ENCODE measurements at places on chromosomes 1 and 21.

DNA sequence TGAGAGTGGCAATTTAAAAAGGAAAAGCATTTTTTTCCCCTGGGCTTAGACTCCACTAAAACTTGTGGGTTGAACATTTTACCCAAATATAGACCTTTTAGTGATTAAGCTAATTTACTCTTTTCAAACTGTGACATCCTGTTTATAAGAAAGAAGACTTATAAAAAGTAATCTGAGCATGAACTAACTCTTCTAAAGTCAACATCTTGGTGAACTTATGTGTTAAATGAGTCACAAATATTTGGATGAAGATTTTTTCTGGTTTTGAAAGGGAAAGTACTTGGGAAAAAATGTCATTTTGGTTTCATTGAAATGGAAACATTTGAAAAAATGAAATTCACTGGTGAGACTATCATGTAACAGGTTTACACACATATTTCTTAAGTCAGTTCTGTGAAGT lies 109.8 kb downstream of the KCNK2 start:
- DNase-seq = no peak

DNA sequence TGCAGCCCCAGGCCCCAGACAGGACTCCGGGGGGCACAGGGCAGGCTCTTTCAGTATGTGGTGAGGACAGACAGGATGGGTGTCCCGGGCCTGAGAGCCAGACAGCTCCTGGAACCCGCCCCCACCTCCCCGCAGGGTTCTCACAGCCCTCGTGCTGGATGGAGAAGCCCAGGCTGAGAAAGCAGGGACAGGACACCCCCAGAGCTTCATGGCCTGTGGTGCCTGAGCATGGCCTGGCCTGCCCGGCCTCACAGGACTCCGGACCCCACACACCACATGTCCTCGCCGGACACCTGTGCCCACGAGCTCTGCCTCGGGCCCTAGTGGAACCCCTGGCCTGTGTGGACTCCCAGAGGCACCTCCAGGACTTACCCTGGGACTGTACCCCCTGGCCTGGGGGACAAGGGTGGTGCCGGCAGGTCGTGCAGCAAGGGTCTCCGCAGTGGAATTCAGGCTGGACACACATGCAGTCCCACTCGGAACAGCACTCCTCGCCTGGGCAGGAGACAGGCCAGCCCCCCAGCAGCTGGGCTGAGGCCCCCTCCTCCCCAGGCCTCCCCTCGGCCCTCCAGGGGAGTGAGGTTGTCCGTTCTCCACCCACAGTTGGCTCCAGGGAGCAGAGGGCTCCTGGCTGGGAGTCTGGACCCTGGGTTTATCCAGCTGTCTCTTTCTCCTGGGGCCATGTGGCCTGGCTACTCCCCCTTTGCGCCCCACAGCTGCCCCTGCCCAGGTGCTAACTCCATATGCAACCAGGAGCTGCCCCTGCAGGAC lies 1.2 kb downstream of the TNFRSF18 start:
- no peak for DNase-seq

DNA sequence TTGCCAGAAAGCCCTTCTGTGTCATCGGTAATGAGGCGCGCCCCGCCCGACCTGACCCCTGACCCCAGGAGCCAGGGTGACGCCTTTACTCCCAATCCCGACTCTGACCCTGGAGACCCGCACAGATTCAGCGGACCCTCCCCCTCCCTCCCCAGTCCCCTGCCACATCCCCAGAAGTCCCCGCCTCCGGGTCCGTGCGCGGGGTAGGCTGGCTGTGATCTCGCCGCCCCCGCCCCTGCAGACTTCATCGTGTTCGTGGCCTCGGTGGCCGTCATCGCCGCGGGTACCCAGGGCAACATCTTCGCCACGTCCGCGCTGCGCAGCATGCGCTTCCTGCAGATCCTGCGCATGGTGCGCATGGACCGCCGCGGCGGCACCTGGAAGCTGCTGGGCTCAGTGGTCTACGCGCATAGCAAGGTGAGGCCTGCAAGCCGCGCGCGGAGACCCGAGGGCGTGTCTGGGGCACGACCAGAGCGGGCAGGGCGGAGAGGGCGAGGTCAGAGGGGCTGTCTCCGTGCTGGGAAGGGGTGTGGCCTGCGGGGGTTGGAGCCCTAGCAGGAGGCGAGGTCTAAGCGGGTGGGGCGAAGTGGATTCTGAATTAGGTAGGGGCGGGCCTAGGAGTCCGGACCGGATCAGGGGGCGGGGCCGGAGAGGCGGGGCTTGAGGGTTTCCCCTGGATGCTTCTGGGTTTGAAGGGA lies 34.8 kb downstream of the KCNQ4 start:
- no peak for DNase-seq

GRCh38 chr21:33496345-33496744 lies 4.8 kb upstream of the DNAJC28 start:
- DNase-seq = no peak

DNA sequence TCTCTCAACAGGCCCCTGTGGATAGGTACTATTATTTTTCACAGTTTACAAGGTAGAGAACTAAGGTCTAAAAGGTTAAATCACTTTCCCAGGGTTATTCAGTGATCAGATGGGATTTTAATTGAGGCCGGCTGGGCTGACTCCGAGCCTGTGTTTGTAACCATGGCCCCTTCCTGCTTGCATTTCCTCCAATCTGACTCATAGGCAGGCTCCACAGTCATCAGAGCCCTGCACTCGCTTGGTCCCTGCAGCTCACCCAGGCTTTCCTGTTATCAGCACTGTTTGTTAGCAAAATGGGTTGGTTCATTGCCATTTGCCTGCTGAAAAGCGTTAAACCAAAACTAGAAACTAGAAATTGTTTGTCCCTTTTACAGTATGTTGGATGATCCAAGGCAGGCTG lies 41.4 kb upstream of the LMX1A start:
- no peak for DNase-seq

- no peak for DNase-seq
Observed at GRCh38 chr21:27475363-27475955, 508.6 kb upstream of the ADAMTS5 start.

DNA sequence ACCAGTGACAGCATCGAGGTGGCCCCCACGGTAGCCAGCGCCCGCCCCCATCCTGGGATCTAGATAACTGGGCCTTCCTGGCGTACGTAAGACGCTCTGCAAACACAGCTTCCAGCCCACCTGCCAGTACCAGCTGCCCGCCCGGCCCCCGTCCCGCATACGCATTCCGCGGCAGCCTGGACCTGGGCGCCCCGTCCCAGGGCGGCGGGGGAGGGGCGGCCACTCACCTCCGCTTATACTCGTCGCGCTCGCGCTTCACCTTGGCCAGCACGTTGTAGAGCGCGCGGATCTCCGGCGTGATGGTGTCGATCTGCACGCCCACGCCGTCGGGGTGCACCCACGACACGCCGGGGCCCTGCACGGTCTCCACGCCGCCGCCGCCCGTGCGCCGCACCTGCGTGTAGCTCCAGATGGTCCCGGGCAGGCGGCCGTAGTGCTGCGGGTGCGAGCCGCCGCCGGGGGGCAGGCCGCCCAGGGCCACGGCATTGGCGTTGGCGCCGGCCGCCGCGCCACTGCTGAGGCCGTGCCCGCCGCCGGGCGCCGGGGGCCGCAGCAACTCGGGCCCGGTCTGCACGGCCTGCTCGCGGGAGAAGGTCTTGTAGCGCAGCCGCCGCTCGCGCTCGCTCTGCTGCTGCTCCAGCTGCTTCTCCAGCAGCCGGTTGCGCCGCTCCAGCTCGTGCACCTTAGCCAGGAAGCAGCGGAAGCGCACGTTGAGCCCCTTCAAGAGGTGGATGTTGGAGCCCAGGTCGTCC lies 859 bp downstream of the IFFO2 start:
- no peak for DNase-seq

GRCh38 chr1:203794764-203795440 lies 521 bp upstream of the ZBED6 start:
- no peak for DNase-seq

DNA sequence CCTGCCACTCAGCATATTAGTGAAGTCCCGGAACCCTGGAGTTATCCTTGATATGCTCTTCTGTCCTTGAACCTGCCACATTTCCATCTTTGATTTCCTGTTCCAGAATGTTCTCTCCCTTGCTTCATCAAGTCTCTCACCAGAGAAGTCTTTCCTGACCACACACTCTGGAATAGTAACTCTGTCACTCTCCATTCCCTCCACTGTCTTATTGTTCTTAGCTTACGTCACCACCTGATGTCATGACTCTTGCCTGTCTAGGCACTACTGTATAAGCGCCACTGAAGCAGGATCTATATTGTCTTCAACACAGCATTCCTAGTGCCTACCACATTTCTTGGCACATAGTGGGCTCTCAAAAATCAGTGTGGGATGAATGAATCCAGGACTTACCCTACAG lies 65.4 kb upstream of the SMYD2 start:
- DNase-seq = no peak

DNA sequence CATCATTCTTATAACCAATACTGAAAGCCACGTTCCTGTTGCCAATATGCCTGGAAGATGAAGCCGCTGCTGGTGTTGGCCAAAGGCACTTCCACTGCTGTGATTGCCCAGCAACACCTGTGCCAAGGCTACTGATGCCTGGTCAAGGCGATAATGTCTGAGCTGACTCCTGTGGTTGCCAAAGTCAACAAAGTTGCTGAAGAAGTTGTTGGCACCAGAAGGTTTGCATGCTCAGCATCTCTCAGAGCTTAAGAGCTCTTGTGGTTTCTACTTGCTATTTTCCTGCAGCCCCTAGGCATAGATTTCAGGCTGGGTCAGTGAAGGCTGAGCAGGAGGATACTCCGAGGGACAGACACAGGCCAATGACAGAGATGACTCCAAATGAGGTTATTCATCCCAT lies 63.4 kb upstream of the RAB3GAP2 start:
- DNase-seq = no peak

DNA sequence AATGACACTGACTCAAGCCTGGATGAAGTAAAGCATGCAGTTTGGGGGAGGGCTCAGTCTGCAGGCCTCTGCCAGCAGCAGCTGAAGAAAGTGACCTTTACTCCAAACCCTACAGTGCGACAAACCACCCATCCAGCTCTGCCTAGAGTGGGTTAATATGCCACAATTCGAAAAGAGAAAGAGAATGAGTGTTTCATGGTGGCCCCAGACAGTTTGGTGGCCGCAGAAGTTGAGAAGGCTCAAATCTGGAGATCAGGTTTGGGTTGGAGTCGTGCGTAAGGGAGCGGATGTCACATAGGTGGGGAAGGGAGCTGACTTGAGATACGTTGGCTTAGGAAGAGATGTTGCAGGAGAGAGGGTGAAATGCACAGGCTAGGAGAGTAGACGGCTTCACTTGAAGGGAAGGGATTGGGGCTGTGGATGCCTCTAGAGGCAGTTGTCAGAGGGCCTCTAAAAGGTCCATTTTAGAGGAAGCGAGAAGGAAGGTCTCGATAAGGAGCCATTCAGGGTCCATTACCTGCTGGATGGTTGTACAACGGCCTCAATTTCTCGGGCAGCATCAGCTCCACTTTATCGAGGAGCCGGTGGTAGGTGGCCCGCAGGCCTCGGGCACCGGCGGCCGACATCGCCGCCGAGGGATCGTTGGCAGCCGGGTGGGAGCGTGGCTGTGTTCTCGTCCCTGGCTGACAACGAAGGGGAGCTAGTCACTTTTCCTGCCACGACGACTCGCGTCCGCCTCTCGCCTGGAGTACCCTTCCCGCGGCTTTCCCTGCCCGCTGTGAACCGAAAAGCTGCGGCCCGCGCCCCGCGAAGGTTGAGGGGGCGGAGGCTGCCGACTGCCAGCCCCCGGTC lies 1.0 kb upstream of the DCAF6 start:
- DNase-seq = no peak

DNA sequence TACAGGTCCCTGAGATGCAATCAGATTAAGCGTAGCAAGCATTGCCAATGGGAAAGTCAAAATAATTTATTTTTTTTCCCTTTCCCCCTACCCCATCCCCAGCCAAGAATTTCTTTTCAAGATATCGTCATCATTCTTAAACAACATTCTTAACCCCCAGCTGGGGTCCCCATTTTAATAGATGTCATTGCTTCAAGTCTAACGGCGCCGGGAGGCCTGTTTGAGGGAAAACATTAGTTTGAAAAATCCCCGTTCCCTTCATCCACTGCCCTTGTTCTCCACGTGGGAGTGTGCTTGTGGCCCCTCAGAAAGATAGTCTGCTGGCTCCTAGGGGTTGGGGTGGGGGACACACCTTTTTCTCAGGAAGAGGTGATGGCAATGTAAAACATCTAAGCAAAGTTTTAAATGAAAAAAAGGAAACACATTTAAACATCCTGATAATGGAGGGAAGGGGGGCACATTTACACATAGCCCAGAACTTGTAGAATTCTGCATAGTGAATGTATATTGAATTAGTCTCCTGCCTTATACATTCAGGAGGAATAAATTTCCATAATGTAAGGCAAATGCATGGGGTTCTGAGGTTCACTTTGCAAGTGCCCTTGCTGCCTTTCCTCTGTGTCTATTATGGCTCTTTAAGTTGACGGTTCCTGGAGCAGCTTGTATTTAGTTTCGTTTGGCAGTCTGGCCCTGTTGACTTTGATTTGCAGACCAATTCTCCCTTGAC lies 6.8 kb downstream of the TRNP1 start:
- DNase-seq = no peak

DNA sequence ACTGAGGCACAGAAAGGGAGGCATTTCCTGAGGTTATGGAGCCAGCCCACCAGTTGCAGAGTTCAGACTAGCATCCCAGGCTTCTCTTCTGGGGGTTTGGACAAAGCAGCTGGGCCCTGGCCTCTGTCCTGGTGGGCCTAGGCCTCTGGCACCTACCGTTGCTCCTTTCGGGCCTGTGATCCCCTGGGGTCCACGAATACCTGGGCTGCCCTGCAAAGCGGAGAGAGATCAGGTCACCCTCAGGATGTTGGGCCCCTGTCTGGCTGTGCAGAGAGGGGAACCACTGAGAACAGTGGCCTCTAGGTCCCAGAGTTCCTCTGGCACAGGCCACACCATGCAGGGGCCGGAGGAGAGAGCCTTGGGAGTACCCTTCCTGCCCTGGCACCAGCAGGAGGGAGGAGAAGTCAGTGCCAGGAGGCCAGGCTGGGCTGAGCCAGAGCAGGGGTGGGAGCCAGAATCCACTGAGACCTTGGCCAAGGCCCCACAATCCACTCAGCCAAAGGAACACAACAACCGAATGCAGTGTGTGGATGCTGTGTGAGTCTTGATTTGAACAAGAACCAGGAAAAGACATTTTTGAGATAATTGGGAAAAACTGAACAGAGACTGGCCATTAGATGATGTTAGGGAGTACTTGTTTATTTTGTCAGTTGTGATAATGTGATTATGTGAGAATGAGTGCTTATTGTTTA lies 8.9 kb downstream of the COL9A2 start:
- DNase-seq = no peak

DNA sequence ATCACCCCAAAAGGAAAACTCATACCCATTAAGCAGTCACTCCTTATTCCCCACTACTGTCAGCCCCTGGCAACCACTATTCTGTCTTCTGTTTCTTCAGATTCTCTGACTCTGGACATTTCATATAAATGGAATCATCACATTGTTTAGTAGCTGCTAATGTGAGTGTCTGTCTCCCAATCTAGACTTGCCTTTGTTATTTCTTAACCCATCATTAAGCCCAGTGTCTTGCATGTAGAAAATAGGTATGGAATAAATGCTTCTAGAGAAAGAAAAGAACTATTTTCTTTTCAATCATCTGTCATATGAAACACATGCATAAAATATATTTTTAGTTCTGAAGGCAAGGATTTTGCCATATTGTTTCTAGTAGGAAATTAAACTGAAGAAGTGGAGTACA lies 610.0 kb downstream of the PLPP3 start:
- DNase-seq = no peak

- DNase-seq = no peak
Observed at GRCh38 chr1:89276690-89277089, 4.0 kb upstream of the GBP5 start.

GRCh38 chr1:26831546-26832248 lies 5.2 kb downstream of the ZDHHC18 start:
- no peak for DNase-seq
